ENCODE measurements at places on chromosomes 5 and 9. TPM values are rescaled to one million over a fixed set of nuclear protein-coding genes. Genes with fewer than 3 reads are reported as not detected.

HEXB gene
- total RNA-seq = 235 TPM

DNAH5 gene
- 0.30 TPM for total RNA-seq

ADGRD2 gene
- total RNA-seq = not detected

TNFSF8 gene
- total RNA-seq = not detected

PTPRD gene
- 8.1 TPM for total RNA-seq

ZFP37 gene
- 2.0 TPM for total RNA-seq

PCDHGB2 gene
- 1.9 TPM for total RNA-seq

SOX30 gene
- not detected for total RNA-seq

CTXN3 gene
- not detected for total RNA-seq

DCTN3 gene
- total RNA-seq = 120 TPM

SLC23A1 gene
- total RNA-seq = not detected

SLC34A3 gene
- total RNA-seq = not detected

BRINP1 gene
- total RNA-seq = not detected

ACO1 gene
- 17.7 TPM for total RNA-seq

PCDHGB6 gene
- 0.80 TPM for total RNA-seq

UBE2D2 gene
- 53.1 TPM for total RNA-seq

NDUFAF2 gene
- 76.3 TPM for total RNA-seq

FGFR4 gene
- 9.3 TPM for total RNA-seq

ARID3C gene
- 0.11 TPM for total RNA-seq

FIBCD1 gene
- 1.1 TPM for total RNA-seq

TLX3 gene
- not detected for total RNA-seq

RNF224 gene
- total RNA-seq = 0.05 TPM

IFNA2 gene
- total RNA-seq = not detected

GARIN3 gene
- total RNA-seq = not detected

All from A375 (cell line).